ENCODE measurements at places on chromosomes 13 and 19. TPM values are rescaled to one million over a fixed set of nuclear protein-coding genes. Genes with fewer than 3 reads are reported as not detected.

The KIR2DL1 gene
- not detected for total RNA-seq

- DNase-seq: no peak
Measured at GRCh38 chr19:5247957-5248705, 92.5 kb downstream of the PTPRS start.

- DNase-seq: no peak
Measured at GRCh38 chr13:24564881-24565280, 52.3 kb upstream of the PARP4 start.

The LDLR gene
- total RNA-seq: 72.7 TPM

The LILRB4 gene
- not detected for total RNA-seq
